ENCODE measurements at places on chromosomes 4 and X.

- no peak for DNase-seq
Observed at GRCh38 chr4:89316931-89317366, 9.3 kb upstream of the GPRIN3 start.

GRCh38 chrX:20500949-20501348 lies 234.2 kb upstream of the RPS6KA3 start:
- no peak for DNase-seq

DNA sequence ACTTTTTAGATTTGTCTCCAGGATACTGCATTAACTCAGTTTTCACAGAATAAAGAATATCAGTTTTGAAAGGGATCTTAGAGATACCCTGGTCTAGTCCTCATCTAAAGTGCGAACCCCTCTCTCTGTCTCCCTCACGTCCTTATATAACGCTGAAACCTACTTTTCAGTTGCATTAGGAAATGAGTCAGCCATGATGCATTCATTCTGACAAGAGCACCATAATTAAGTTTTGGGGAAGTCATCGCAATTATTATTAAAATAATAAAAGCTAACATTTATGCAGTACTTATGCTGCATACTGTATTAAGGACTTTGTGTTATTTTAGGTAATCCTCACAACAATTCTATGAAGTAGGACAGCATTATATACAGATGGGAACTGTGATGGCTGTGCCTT lies 116.1 kb downstream of the REELD1 start:
- no peak for DNase-seq

GRCh38 chrX:73561801-73562200 lies 1.2 kb upstream of the CHIC1 start:
- DNase-seq, result no peak

- DNase-seq, result no peak
Observed at GRCh38 chr4:141560056-141560455, 76.3 kb upstream of the IL15 start.

DNA sequence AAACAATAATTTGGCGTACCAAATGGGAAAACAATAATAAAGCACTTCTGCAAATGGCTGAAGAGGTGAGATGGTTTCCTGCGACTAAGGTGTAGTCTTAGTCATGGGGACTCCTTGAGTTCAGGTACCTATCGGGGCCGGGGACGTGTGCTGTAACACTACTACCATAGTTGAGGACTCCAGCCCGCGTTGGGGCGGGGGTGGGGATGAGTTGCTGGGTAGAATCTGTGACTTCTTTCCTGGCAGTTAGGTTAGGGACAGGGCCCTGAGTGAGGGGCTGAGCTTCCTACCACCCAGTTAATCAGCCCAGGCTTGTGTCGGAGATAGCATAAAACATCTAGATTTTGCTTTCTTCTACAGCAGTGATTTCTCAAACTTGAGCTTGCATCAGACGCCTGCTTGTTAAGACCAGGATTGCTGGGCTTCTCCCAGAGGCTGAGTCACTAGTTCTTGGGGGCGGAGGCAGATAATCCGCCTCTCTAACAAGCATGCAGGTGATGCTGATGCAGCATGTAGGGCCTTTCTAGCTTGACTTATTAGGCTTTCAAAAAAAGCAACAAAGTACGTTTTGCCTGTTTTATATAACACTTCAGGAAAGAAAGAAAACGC lies 30.2 kb downstream of the RBBP7 start:
- no peak for DNase-seq

GRCh38 chrX:13271511-13271910 lies 48.3 kb downstream of the ATXN3L start:
- no peak for DNase-seq

DNA sequence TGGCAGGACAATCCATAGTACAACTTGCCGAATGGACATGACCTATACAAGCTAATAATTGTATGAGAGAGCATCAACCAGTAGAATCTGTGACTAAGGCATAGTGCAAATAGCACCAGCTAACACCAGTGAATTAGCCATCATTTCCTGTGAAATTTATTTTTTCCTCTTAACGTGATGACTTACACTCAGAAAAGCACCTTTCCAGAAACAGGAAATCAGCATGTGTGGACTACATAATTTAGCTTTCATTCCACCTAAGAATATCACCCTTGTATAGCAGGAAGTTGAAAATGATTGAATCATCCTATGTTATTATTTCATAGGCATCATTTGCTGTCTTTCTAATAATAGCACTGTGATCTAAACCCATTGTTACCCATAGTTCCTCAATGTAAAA lies 1393.4 kb upstream of the PCDH7 start:
- no peak for DNase-seq

GRCh38 chr4:61445374-61446063 lies 245.4 kb downstream of the ADGRL3 start:
- peak; percentile 99 for DNase-seq

- DNase-seq, result no peak
Observed at GRCh38 chrX:153444333-153445011, 1.4 kb downstream of the TREX2 start.

- no peak for DNase-seq
Observed at GRCh38 chrX:132452911-132453550, 35.8 kb downstream of the MBNL3 start.

DNA sequence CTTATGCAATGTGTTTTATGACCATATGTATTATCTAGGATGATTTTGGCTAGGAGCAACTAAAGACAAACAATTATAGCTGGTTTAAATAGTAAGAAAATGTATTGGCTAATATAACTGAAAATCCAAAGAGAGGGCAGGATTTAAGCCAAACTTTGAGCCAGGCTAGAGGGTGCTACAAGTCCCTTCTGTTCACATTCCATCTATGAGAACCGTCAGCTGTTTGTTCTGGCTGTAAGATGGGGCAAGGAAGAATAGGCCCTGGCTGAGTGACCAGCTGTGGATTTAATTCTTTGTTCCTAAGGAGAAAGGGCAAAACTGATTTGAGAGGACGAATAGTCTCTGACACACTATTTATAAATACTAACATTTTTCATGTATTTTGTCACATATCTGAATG lies 79.2 kb upstream of the UGT8 start:
- no peak for DNase-seq

DNA sequence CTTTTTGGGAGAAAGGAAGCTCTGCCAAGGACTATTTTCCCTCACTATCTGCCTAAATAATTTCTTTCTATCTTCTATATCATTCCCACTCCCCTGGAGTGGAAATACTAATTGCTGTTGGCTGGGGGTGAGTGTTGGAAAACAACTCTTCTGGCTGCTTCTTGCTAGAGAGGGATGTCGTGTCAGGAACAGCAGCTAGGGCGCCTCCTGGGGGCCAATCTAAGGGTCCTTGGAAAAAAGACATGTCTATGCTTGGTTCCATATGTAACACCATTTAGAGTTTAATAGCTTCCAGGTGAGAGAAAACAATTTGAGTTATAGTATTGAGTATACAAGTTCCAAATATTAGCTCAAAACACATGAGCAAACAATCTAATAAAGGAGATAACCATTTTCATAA lies 111.3 kb downstream of the MAGEE1 start:
- no peak for DNase-seq

GRCh38 chrX:109440475-109440874 lies 41.4 kb downstream of the GUCY2F start:
- DNase-seq, result no peak

- no peak for DNase-seq
Observed at GRCh38 chrX:10033375-10034007, 66.3 kb downstream of the CLDN34 start.

DNA sequence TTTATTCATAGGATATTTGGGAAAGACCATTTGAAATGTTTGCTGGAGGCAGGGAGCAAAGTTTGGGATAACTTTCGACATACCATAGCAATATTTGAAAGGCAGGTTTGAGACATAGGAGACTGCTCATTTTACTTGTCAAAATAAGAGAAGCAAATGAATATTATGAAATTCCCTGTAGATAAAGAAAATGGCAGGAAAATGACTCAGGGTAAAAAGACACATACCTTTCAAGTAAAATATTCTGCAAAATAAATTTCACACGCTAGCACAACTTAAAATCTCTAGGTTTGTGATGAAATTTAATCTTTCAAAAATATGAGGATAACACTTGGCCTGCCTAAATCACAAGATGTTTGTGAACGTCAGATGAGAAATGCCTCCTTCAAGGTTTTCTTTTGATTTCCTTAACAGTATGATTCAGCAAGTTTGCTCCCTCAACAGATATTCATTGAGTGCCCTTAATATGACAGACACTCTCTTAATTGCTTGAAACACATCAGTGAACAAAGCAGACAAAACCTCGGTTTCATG lies 6.6 kb downstream of the TMEM156 start:
- DNase-seq, result no peak

- peak; percentile 33 for DNase-seq
Observed at GRCh38 chr4:20544645-20545044, 155.6 kb upstream of the PACRGL start.

GRCh38 chr4:82555276-82555675 lies 6.5 kb downstream of the TMEM150C start:
- no peak for DNase-seq

Data from NCI-H187 treated with DMSO at 0.1 percent for 48 hours (cell line).